ENCODE measurements at places on chromosomes 5 and 9.

- no peak for DNase-seq
Observed at GRCh38 chr5:31965227-31965626, 208.9 kb downstream of the GOLPH3 start.

- no peak for DNase-seq
Observed at GRCh38 chr9:86708918-86709835, 238.1 kb downstream of the GAS1 start.

- no peak for DNase-seq
Observed at GRCh38 chr5:136563489-136563888, 198.1 kb upstream of the TRPC7 start.

DNA sequence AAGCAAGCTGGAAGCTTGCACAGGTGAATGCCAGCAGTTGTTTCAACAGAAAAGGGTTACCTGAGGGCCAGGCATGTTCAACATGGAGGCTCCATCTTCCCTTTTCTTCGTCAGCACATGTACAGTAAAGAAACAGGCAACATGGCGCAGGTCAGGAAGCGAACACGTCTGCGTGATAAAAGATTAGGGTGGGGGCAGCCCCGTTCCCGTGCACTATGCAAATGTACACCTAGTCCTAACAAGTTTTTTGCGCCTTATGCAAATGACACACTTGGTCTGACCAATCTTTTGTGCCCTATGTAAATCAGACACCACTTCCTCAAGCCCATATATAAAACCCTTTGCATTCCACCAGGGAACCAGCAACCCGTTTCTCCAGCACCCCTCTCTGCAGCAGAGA lies 452.1 kb upstream of the PTPRD start:
- DNase-seq = no peak

DNA sequence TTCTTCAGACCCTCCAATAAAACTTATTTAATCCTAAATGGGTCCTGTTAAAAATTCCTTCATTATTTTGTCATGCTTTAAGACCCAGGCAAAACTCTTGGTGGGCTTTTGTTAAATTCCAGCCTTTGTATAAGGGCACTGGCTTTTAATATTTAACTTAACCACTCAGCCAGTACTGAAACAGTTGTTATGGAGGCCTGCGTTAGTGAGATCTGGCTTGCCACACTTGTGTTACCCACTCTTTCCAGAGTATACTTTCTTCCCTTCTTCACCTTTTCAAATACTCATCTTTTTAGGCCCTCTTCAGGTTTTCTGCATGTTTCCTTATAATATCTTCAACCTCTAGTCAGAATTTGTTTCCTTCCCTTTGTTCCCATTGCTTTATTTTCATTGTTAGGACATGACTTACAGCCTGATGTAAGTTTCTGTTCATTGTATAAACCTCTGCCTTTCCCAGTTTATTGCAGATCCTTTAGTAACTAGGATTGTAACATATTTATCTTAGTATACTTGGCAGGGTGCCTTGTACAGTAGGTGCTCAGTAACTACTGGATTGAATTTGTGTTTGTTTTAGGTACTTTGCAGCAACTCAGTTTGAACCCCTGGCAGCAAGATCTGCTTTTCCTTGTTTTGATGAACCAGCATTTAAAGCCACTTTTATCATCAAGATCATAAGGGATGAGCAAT lies 48.8 kb downstream of the LNPEP start:
- no peak for DNase-seq

- DNase-seq = no peak
Observed at GRCh38 chr5:89087128-89087527, 204.1 kb upstream of the MEF2C start.

- DNase-seq = no peak
Observed at GRCh38 chr9:93479726-93480125, 26.3 kb upstream of the FAM120AOS start.

GRCh38 chr9:134293031-134293521 lies 33.2 kb upstream of the RXRA start:
- no peak for DNase-seq

DNA sequence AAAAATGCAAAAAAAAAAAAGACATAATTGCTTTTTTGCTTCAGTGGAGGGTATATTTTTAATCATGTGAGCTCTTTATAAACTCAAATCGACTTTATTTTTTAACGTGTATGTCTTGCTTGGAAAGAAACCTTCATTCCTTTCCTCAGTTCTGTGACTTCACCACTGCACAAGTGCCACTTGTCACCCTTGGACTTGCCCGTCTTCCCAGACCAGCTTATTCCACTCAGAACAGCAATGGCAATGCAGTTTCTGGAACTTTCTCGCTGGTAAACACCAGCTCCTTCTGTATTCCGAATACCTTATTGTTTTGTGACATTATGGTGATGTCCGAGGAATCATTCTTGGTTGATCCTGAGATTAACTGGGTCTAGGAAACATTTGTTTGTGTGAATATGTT lies 440.5 kb upstream of the ADAMTS16 start:
- no peak for DNase-seq

GRCh38 chr9:15140051-15140450 lies 167.0 kb downstream of the TTC39B start:
- DNase-seq = no peak

GRCh38 chr5:160702934-160703333 lies 149.1 kb downstream of the ATP10B start:
- no peak for DNase-seq

GRCh38 chr5:65758546-65759144 lies 36.6 kb downstream of the NLN start:
- DNase-seq = no peak

DNA sequence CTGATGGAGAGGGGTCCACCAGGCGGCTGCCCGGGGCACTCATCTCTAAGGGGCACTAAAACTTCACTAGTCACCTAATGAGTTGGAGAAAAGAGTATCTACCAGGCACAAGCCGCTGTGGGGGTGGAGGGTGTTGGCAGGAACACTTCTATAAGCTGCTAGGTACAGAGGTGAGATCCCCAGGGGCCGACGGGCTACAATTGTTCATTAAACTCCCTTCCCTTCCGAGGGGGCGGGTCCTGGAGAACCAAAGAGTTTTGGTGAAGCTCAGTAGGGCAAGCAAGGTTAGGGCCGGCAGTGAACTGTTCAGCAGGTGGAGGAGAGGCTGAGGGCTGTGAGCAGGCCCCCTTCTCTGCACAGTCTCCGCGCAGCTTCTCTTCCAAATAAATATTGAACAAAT lies 78.7 kb upstream of the ARAP3 start:
- DNase-seq = no peak

- no peak for DNase-seq
Observed at GRCh38 chr9:71268871-71269635, 147.6 kb upstream of the TRPM3 start.

- DNase-seq = no peak
Observed at GRCh38 chr9:3008091-3008490, 164.2 kb upstream of the PUM3 start.

DNA sequence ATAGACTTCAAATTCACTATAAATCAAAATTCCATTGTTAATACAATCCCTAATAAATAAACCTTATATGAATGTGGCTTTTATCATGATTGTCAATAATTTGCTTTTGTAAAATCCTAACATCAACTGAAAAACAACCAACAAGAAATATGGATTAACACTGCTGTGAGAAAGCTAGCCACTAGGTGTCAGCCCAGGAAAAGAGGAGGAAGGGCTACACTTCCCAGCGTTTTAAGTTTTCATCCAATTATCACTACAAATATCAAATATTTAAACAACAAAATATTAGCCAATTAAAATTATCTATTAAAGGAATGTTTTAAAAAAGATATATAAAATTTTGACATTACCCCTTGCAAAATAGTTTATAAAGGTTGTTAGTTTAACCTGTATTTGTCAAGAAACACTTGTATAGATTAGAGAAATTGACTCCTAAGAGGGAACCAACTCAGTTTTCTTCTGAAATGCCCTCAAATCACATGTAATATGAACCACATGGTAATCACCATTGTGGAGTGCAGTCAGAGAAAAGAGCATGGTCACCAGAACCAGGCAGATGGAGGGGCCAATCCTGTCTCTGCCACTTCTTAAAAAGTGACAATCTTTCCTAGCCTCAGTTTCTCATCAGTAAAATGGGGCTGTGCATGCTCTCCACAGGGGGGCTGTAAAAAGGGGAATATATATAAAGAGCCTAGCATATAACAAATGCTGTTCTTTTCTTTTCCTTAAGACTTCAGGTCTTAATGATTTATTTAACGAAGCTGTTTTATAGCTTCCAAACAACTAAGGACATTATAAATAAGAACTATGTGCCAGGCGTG lies 188.2 kb downstream of the CRB2 start:
- DNase-seq = no peak

GRCh38 chr5:87327998-87328397 lies 60.3 kb downstream of the RASA1 start:
- no peak for DNase-seq

GRCh38 chr5:138974227-138975063 lies 99.3 kb upstream of the LRRTM2 start:
- no peak for DNase-seq

- DNase-seq = no peak
Observed at GRCh38 chr9:94042516-94043360, 41.5 kb upstream of the PTPDC1 start.

DNA sequence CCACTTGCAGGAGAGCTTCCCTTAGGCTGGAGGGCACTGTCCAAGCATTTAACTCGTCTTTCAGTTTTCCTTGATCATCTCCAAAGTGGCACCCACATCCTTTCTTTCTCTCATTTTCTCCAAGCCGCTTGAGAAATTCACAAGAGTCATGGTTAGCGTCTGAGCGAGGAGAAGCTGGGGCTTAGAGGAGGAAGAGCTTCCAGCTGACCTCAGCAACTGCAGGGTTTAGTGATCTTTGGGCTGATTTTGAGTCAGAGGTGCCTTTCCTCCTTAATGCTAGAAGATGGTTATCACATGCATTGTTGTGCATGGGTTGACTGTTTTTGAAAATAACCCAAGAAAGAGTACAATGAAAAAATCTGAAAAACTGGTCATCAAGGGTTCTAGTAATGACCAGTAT lies 134.7 kb downstream of the GADD45G start:
- DNase-seq = no peak

DNA sequence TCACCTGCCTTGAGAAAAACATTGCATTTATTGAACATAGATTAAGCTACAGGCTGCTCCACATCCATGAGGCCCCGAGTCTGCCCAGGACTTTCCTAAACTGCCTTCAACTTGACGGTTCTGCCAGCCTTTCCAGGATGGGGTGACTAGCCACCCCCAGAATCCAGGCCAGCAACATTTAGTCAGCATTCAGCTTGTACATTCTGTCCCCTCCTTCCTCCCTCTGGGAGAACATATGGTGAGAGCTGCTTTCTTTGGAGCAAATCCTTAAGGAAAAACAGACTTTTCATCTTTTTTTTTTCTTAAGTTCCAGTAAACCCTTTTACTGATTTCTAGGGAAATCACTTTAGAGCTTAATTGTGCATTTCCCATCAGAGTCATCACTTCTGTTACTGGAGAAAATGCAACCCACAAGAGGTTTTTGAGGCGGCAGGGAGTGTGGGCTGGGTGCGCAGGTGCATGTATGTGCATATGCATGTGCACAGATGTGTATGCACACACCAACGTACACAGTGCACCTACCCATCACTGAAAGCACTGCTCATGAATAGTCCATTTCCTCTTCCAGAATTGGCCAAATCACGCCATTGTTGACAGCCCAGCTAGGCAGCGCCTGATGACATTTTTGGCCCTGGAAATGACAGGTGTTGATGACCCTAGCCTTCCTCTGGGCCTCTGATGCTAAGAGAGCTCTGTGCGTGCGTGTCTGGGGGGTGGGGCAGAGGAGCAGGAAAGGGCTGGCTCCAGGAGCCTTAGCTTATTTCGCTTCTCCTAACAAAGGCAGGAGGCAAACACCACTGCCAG lies 145.6 kb downstream of the HSD17B3 start:
- no peak for DNase-seq

GRCh38 chr5:140106101-140106500 lies 7.8 kb upstream of the PURA start:
- no peak for DNase-seq

DNA sequence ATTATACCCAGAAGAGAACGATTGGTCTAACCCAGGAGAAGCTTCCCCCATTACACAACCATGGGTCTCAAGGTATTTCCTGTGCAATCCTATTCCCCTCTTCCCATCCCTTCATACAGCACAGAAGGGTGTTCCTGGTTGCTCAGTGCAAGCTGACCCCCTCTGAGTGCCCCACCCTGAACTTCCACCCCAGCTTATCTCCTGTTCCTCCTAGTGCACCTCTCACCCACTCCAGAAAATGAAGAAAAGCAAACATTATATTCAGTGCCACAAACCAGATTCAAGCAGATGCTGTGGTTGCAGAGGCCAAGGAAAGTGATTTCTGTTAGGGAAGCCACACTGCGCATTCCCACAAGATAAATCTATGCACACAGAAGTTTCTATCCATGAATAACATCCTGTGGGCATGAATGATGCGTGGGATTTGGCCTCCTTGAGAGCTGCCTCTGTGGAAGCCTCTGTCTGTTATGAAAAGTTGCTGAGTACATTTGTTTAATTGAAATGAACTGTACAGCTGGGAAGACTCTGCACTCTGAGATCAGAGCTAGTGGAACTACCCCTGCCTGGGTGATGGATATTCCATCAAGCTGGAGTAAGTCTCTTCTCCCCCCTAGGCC lies 2.2 kb upstream of the OR2S2 start:
- no peak for DNase-seq

DNA sequence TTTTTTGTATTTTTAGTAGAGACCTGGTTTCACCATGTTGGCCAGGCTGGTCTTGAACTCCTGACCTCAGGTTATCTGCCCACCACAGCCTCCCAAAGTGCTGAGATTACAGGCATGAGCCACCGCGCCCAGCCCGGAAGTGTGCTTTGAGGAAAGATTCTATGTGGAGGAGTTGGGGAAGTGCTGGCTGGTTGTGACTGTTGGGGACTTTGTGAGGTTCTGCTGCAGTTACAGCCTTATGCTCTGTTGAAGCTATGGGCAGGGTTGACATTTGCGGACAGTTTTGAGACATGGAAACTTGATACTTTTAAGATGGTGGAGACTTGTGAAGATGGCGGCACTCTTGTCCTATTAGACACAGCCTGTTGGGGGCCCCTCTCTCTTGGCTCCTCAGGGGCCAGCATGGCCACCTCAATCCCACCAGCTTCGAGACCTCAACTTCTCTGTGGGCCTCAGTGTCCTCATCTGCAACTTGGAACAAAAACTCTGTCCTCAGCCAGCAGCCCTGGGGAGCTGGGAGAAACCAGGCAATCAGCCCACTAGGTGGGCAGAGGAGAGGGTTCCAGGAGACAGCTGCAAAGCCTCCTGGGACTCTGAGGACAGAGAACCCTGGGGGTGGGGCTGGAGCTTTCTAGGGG lies 24.9 kb downstream of the C9orf50 start:
- no peak for DNase-seq

- DNase-seq = no peak
Observed at GRCh38 chr5:158609333-158610050, 490.2 kb downstream of the EBF1 start.

- DNase-seq = no peak
Observed at GRCh38 chr5:179229331-179229831, 115.9 kb downstream of the ADAMTS2 start.

DNA sequence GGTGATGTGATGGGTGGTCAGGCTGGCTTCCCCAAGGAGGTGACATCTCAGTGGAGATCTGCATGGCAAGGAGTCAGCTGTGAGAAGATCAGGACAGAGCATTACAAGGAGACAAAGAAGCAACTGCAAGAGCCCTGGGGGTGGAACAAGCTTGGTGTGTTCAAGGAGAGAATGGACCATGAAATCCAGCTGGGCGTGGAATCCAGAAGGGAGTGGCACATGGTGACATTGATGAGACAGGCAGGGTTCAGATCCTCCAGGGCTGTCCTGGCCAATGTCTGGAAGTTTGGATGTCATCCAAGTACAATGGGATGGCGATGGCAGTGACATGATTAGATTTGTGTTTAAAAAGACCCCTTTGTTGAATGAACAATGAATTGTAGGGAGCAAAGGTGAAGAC lies 175.6 kb downstream of the MACROH2A1 start:
- no peak for DNase-seq
